Nasal cavity respiratory epithelium epithelial cell of viscerocranial mucosa (primary cell): ENCODE measurements at places on chromosomes 4 and X. TPM values are rescaled to one million over a fixed set of nuclear protein-coding genes. Genes with fewer than 3 reads are reported as not detected.

Gene HMGN5
- total RNA-seq, result 0.34 and 0.78 TPM in 2 replicates

Gene SEC31A
- total RNA-seq, result 157 and 211 TPM in 2 replicates

Gene MAGEC1
- total RNA-seq, result not detected in 2 replicates

Gene FGF5
- 4.4 and 15.2 TPM in 2 replicates for total RNA-seq
